Activated CD4-positive, CD25-positive, alpha-beta regulatory T cell treated with anti-CD3 and anti-CD28 coated beads, Interleukin-2, amount 50 U/mL, for 72 hours (primary cell): ENCODE measurements at places on chromosomes 3 and 15.

GRCh38 chr15:85727068-85727467, 67.7 kb downstream of the KLHL25 start:
- no peak for DNase-seq

DNA sequence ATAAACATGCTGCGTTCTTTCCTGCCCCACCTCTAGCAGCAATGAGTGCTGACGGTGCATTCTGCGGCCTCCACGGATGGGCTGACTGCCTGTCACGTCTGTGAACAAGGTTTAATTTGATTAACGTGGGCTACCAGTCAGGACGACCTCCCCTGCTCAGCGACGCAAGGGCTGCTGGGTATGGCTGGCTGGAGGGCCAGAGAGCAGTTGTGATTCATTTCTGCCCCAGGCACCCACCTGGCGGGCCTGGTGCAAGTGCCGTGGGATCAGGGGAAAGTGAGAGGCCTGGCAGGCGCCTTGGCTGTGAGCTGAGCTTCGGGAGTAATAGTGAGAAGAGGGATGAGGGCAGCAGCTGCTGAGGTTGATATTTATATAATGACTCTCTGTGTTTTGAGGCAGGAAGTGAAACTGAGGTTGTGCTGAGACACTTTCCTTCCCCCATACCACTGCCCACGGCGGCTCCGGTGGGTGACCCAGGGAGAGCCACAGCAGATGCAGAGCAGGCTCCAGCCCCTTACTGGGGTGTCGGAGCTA, 190.4 kb upstream of the BCL6 start:
- peak; percentile 44 for DNase-seq

GRCh38 chr3:120147072-120147871, 53.0 kb upstream of the GSK3B start:
- DNase-seq: no peak

- DNase-seq: no peak
Observed at GRCh38 chr3:148319960-148320359, 377.7 kb upstream of the AGTR1 start.

GRCh38 chr3:123448536-123449101, at the start of gene ADCY5:
ADCY5 (minus strand) TSS chr3:123449090; CDS start chr3:123448545, 545 bp downstream.
- DNase-seq: peak; percentile 37

DNA sequence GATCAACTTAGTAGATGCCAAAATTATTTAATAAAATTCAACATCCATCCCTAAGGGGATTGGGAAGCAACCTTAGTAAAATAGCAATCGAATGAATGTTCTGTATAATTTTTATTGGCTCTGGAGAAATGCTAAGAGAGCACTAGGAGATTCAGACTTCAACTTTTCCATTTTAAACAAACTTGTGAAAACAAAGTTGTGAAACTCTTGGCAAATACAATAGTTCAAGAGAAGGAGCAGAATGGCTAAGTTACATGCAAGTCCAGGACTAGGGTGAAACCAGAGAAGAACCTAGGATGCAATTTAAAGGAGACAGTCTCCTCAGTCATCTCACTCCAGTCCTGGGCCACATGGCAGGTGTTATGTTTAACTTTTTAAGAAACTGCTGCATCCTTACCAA, 16.7 kb upstream of the ZNF280D start:
- DNase-seq: no peak

- DNase-seq: peak; percentile 77
Observed at GRCh38 chr15:31263751-31264558, 62.7 kb upstream of the KLF13 start.
